ENCODE measurements at places on chromosomes 11 and 22. TPM values are rescaled to one million over a fixed set of nuclear protein-coding genes. Genes with fewer than 3 reads are reported as not detected.

GRCh38 chr11:131038597-131038996 is 122.3 kb upstream of the SNX19 start:
- DNase-seq = no peak

NRXN2 gene
- polyA plus RNA-seq = 12.0 TPM

PTPN5 gene
- polyA plus RNA-seq = 0.32 TPM

GRCh38 chr11:88464528-88464927 is 127.0 kb upstream of the CTSC start:
- no peak for DNase-seq

SLC22A12 gene
- polyA plus RNA-seq = 3.4 TPM

GRCh38 chr11:13908535-13908934 is 54.0 kb upstream of the SPON1 start:
- DNase-seq = no peak

- no peak for DNase-seq
Observed at GRCh38 chr22:28952857-28953256, 69.5 kb downstream of the ZNRF3 start.

- no peak for DNase-seq
Observed at GRCh38 chr11:80307676-80308075, 866.8 kb upstream of the TENM4 start.

RAG2 gene
- 0.31 TPM for polyA plus RNA-seq
